Mesothelial cell of epicardium (in vitro differentiated cells): ENCODE measurements at places on chromosomes 3 and 15.

DNA sequence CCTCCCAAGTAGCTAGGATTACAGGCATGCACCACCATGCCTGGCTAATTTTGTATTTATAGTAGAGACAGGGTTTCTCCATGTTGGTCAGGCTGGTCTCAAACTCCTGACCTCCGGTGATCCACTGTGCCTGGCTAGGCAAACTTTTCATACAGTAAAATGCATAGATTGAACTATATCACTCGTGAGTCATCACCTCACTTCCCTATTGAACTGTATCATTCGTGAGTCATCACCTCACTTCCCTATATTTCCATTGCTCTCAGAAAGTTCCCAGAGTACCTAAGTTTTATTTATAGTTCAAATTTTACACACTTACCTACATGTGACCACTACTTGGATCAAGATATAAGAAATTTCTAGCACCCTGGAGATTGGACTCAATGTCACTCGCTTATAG lies 73.6 kb upstream of the ACAD9 start:
- DNase-seq = no peak

- DNase-seq = no peak
Observed at GRCh38 chr15:92049290-92049989, 195.9 kb downstream of the SLCO3A1 start.

DNA sequence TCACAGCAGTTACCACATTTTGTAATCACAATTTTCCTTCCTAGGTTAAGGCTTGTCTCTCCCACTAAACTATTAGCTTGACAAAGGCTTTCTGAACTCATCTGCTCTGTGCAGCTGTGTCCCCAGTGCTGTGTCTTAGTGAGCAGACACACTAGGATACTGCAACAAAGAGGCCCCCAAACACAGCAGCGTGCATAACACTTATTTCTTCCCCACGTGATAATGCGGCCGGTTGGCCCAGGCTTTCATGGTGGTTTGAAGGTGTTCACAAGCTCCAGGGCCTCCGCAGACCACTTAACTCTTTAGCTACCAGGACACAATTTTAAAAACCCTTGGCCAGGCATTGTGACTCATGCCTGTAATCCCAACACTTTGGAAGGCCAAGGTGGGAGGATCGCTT lies 2.2 kb upstream of the HDAC11 start:
- DNase-seq = no peak

- no peak for DNase-seq
Observed at GRCh38 chr15:74889390-74889882, 406 bp upstream of the MPI start.

DNA sequence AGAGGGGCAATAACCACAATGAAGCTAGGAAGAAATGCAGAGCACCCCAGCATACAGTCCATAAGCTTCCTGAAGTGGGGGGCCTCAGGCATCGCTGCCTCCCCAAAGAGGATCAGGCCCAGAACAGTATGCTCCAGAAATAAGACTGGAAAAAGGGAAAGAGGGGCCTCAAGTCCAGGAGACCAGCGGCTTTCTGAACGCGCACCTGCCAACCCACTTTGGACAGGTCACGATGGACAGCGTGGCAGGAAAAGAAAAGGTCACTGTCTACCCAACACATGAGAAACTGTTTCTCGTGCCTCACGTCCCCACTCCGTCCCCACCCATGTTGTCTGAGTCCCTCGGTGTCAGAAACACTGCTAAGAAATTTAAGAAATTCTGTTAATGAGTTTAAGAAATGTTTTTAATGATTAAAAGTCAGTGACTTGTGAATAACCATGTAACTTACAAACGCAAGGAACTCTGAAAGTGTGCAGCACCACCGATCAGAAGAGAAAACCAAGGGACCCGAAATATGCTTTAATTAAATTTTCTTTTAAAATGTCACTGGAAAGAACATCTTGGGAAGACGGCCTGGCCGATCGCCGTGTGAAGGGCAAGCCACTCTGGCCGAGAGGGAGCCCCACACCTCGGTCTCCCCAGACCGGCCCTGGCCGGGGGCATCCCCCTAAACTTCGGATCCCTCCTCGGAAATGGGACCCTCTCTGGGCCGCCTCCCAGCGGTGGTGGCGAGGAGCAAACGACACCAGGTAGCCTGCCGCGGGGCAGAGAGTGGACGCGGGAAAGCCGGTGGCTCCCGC lies 1.7 kb upstream of the PPARG start:
- DNase-seq = peak; percentile 51

GRCh38 chr15:78564743-78565096 lies 600 bp upstream of the CHRNA5 start:
- no peak for DNase-seq
